ENCODE measurements at places on chromosomes 12 and 14.

- DNase-seq = no peak
These were observed 92.6 kb upstream of the HIF1A start for GRCh38 chr14:61602733-61603077.

DNA sequence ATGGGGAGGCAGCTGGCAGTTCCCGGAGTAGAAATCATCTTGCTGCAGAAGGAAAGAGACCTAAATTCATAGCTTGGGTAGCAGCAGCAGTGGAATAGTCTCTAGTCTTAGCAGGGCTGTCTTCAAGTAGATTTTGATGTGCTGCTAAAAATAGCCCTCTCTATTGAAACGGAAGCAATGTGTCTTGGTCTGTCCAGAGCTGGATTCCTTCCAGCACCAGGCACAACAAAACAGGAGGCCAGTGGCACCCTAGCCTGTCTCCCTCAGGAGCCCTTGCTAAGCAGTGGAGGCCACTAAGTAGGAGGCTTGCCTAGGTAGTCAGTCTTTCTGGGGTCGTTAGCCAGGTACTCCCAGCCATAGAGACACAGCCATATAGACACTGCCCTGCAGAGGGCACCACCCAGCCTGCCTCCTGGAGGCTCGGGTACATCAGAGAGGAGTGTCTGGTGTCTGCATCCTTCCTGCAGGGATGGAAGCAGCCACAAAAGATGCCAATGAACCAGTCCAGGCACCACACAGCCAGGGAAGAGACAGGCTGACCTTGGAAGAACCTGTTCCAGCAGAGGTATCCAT is 97.5 kb downstream of the CRACR2A start:
- peak; percentile 30 for DNase-seq

DNA sequence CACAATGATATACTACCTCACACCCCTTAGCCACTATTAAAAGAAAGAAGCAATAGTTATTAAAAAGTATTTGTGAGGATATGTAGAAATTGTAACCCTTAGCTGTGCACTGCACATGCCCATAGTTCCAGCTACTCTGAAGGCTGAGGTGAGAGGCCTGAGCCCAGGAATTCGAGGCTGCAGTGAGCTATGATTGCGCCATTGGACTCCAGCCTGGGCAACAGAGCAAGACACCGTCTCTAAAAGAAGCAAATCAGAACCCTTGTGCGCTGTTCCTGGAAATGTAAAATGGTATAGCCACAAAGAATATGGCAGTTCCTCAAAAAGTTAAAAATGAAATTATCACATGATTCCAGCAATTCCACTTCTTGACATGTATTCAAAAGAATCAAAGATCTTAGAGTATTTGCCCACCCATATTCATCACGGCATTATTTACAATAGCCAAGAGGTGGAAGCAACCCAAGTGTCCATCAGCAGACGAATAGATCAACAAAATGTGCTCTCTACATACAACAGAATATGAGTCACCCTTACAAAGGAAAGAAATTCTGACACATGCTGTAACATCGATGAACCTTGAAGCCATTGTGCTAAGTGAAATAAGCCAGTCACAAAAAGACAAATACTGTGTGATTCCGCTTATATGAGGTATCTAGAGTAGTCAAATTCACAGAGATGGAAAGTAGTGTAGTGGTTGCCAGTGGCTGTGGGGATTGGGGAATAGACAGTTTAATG is 23.7 kb upstream of the YLPM1 start:
- DNase-seq = no peak

- no peak for DNase-seq
These were observed 44.7 kb upstream of the CRACR2A start for GRCh38 chr12:3797531-3798048.

DNA sequence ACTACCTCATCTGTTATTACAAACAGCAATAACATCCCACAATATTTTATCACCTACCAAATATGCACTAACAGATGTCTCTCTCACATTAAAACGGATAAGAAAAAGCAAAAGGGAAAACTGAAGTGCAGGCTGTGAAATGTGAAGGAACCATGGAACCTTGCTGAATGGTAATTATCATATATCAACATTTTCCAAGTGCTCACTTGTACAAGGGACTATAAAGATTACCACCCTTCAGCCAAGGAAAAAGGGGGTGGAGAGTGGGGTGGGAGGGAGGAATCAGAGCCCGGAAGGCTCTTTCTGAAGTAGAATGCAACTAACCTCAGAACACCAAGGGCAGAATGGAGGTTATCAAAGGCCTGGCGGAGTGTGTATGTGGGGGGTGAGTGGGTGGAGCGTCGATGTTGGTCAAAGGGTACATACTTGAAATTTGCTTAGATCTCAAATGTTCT is 1.2 kb downstream of the SNX6 start:
- DNase-seq = no peak

All from T47D (cell line).